ENCODE measurements at places on chromosomes 12 and 14.

GRCh38 chr14:53209370-53209769 lies 56.2 kb upstream of the DDHD1 start:
- no peak for DNase-seq

DNA sequence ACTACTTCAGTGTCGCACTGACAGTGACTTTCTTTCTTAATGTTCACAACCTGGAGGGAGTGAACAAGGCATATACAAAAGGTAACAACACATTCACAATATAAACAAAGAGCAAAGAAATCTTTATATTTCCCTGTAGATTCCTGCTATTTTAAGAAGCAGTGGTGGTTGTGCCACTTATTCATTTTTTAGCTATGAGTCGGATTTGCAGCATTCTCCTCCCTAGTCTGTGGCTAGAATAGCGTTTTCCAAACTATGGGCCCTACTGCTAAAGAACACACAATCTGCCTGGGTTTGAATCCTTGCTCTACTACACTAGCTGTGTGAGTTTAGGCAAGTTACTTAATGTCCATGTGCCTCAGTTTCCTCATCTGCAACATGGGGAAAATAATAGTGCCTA lies 18.6 kb upstream of the MDM1 start:
- no peak for DNase-seq

- peak; percentile 37 for DNase-seq
Observed at GRCh38 chr12:26523708-26524150, 309.3 kb downstream of the ITPR2 start.

DNA sequence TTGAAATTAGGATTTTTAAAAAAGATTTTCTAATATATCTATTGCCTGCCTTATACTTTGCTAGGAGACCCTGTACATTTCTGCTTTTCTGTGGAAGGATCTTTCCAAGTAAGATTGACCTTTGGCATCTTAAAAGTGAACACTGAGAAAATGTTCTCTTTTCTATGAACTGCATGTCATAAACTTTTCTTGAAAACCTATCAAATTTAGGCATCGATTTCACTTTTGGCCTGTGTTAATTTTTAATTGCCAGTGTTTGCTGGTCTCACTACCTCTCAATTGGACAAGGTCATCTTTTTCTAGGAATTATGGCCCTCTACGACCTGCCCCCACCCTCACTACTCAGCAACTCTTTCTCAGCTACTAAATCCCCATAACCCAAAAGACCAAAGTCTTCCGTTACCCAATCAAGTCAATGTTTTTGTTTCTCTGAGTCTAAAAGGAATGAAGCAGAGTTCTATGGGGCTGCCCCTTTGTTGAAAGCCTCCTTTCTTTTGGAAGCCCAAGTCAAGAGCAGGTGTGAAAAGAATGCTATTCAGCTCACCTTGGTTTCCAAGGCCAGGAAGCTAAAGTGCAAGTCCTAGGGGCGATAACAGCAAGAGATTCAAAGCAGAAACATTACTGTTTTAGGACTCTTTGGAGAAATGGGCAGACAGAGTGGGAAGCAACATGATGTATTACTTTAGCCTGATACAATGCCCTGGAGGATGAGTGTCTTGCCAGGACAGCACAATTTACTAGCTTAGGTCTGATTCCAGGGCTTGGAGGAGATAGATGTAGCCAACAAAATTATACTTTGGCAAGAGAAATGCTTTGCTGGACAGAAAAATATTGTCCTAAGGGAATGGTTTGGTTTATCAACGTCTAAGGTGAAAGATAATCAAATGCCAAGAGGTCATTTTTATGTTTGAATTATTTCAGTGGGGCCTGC lies 55.0 kb downstream of the IGF1 start:
- DNase-seq = no peak

DNA sequence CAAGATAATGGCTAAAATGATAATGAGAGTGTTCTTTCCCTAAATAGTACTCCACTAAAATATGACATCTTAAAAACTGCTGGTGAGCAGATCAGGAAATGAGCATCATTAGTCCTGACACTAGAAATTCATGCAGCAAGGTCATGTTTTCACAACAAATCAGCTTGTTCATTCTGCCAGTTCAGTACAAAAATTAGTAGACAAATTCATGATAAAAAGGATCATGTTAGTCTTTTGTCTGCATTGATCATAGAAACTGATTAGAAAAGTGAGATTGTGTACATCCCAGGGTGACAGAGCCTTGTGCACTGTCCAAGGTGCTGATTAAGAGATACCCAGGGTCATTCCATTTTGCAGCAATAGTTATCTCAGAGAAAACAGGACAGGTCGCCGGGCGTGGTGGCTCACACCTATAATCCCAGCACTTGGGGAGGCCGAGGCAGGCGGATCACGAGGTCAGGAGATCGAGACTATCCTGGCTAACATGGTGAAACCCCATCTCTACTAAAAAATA lies 163.6 kb downstream of the RIMBP2 start:
- DNase-seq = peak; percentile 45

GRCh38 chr12:20099395-20100183 lies 268.7 kb upstream of the PDE3A start:
- no peak for DNase-seq

DNA sequence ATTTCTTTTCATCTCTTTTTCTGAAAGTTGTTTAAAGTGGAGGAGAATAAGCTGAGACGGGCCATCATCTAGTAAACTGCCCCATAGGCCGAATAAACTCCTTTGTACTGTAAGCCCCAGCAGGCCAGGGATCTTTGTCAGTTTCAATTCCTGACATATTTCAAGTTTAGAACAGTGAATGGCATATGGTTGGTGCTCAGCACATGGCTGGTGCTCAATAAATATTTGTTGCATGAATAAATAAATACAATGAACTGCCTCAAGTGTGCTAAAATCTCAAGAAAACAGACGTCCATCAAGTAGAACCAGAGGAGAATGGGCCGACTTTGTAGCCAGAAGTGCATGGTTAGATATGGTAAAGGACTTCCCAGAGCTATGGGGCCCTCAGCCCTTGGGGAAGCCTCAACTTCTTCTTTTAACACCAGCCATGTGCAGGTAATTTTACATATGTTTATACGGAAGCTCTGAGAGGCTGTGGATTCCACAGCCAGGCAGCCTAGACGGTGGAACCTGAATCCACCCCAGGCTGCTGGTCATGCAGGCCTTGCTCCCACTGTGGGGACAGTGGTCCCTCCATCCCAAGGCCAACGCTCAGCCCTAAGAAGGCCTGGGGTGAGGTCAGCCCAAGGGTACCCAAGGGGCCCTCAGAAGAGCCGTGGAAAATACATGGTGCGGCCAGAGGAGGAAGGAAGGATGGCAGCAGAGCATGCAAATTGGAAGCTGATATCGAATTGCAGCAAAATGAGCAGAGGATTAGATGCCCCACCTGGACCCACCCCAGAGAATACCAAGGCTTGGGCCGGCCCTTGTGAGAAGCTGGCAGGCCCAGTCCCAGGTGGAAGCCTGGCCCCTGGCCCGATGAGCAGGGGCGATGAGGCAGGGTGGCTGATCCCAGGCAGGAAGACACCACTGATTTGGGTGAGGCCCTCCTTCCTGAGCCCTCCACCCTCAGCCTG lies 8.7 kb upstream of the AQP2 start:
- DNase-seq = no peak

- no peak for DNase-seq
Observed at GRCh38 chr12:94954948-94955592, 48.4 kb downstream of the NDUFA12 start.

Measured in iPS-NIHi11 (cell line).